Stimulated activated effector memory CD8-positive, alpha-beta T cell treated with anti-CD3 and anti-CD28 coated beads, Interleukin-12 subunit alpha, Interleukin-12 subunit beta, amount 100 ng/mL, for 72 hours (primary cell): ENCODE measurements at places on chromosomes 5 and 9.

DNA sequence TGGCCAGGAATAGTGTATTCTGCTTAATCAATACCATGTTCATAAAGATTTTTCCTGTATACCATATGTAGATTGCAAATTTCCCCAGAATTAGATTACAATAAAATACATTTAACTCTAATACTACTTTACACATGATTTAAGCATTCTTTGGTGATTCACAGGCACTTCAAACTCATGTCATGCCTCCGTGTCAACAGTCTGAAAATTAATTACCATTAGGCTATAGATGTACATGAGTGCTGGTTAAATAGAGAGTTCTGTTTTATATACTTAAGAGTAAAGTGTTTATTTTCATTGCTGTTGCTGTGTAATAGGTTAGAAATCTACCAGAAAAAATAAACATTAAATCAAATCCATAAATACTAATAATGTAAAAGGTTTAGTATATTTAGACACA is 159.8 kb downstream of the ZSWIM6 start:
- DNase-seq = no peak

- DNase-seq = no peak
Observed at GRCh38 chr5:78064941-78065472, 229.5 kb downstream of the AP3B1 start.

DNA sequence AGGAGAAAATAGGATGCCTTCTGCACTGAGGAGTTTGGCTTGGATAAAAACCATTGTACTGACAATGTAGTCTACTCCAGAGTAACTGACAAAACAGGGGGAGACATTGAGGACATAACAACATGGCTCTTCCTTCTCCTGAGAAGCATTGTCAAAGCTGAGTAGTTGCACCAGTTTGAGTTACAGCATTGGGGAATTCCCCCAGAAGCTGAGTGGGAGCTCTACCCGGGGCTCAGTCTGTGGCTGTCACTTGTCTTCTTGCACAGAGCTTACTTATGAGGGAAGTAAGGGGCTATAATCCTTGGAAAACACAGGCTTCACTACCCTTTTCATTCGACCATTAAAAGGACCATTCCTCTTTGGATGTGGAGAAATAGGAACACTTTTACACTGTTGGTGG is 21.2 kb downstream of the HSPB3 start:
- DNase-seq = no peak

- DNase-seq = no peak
Observed at GRCh38 chr9:81146241-81146640, 543.1 kb downstream of the TLE1 start.

GRCh38 chr5:151620461-151620840 is 29.3 kb upstream of the FAT2 start:
- DNase-seq = no peak

DNA sequence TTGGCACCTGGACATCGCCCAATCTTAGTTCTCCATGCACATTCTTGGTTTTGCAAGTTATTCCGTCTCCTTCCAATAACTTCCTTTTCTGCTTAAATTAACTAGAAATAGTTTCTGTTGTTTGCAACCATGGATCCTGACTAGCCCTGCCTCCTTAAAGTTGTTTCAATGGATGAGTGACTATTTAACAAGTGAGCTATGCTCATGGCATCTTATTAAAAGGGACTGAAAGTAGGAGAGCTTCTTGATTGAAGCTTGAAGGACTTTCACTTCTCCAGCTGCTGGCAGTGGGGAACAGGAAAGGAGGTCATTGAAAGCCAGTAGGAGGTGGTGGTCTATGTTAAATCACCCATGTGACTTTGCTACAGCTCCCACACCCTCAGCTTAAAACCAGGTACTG is 466.8 kb downstream of the ARHGEF28 start:
- DNase-seq = no peak
